ENCODE measurements at places on chromosomes 1 and 21.

- no peak for DNase-seq
These were observed 615.2 kb downstream of the PLA2G4A start for GRCh38 chr1:187443939-187444338.

- DNase-seq = no peak
These were observed 9.9 kb downstream of the PLOD1 start for GRCh38 chr1:11944358-11944931.

GRCh38 chr1:181133969-181134418 lies 45.5 kb downstream of the IER5 start:
- no peak for DNase-seq

GRCh38 chr21:26916799-26917198 lies 50.1 kb downstream of the ADAMTS5 start:
- no peak for DNase-seq

DNA sequence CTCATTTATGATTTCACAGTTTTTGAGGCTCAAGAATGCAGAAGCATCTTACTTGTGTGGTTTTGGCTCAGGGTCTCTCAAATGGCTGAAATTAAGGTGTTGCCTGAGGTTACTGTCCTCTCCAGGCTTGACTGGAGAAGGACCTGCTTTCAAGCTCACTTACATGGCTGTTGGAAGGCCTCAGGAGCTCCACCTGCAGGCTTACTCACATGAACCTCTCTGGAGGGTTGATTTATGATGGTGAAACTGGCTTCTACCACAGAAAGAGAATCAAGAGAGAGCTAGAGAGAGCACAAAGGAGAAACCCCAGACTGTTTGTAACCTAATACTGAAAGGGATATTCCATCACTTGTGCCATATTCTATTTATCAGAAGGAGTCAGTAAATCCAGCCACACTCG lies 6.2 kb upstream of the KCNK2 start:
- peak; percentile 37 for DNase-seq

DNA sequence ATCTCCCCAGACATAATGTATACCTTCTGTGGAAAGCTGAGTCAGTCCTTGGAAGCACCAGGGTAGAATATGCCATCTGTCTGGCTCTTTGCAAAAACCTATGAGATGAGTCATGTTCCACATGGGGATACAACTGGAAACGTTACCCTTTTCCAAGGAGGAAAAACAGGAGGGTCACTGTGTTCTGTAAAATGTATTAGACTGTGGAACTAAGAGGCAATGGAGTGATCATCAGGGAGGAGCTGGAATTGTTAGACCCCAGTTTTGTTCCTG lies 16.1 kb upstream of the PSMD4 start:
- no peak for DNase-seq

DNA sequence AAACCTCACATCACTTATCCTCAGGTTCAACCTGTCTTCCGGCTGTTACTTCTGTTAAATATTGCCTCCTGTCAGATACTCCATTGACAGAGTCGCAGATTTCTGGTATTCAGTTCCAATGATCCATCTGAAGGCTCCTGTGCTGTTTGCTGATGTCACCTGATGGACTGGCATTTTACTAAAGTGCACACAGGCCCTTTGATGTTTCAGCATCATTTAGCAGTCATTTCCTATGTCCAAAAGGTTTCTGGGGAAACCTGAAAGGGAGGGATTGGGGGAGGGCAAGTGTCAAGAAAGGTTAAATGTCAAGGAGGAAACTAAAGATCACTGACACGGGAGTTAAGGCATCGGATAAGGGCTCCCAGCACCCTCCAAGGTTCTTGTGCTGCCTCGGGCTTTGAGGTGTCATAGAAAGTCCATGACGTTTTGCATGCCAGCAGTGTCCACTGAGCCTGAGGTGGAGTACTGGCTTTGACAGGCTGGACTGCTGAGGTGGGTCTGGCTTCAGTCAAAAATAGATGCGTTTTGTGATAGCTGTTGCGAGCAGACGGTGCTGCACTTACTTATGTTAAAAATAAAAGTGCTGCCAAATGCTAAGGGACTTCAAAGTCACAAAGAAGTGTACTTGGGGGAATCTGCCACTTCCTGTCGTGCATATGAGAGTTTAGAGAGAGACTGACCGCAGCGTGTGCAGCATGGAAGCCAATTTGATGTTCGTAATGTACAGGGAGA lies 30.8 kb downstream of the XCL2 start:
- peak; percentile 56 for DNase-seq

GRCh38 chr21:29148530-29148929 lies 18.1 kb downstream of the MAP3K7CL start:
- no peak for DNase-seq

DNA sequence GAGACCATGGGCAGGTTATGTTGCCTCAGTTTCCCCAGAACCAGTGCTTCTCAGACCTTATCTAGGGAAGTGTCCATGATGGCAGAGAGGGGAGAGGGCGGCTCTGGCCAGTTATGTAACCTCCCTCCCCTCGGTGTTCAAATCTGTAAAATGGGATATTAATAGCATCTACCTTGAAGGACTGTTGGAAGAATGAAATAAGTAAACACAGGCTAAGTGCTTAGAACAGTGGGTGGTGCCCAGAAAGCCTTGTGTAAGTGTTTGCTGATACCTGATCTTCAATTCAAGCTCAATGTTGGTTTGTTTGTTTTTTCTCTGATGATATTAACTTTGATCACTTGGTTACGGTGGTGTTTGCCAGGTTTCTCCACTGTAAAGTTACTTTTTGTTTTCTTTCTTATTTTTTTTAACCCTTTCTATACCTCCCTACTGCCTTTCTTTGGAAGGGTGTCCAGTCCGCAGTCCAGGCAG lies 34.9 kb downstream of the EPHA2 start:
- no peak for DNase-seq

DNA sequence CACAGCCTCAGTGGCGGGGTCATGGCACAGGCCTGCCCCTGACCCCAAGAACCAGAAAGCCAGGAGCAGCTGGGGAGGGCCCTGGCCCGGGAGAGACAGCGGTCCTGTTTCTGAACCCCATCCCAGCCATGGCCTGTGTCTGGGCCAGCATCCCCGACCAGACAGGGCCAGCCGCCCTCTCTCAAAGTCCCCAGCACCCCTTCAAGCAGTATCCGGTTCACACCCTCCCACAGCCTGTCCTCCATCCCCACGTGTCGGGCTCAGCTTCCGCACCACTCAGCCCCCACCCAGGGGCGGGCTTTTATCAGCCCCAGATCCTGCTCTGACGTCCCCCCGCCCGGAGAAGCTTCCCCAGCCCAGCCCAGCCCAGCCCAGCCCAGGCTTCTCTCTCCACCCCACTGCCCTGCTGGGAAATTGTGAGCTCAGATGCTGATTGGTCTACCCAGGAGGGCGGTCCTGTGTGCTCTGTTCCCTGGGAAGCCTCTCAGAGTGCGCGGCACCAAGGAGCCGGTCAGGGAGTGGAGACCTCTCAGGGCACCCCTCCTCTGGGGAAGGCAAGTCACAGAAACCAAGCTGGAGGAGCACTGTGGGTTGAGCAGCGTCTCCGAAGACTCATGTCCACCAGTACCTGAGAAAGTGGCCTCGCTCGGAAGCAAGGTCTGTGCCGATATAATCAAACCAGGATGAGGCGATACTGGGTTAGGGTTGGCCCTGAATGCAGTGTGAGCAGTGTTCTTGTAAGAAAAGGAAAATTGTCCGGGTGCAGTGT lies 4.7 kb upstream of the FAAP20 start:
- DNase-seq = peak; percentile 15

DNA sequence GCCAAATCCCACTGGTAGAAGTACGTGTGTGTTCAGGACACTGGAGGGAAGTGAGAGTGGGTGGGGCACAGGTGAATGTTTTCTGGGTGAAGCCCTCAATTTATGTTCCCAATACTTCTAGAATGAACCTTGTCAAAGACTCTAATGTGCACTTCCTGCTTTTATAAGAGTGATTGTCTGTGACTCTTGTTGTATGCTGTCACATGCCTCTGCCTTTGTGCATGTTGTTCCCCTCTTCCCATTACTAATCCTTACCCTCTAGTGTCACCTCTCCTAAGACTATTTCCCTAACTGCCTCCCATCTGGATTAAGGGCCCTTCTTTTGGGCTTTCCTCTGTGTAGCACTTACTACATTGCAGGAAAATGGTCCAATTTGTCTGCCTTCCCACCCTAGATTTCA lies 2.5 kb upstream of the LINGO4 start:
- no peak for DNase-seq

DNA sequence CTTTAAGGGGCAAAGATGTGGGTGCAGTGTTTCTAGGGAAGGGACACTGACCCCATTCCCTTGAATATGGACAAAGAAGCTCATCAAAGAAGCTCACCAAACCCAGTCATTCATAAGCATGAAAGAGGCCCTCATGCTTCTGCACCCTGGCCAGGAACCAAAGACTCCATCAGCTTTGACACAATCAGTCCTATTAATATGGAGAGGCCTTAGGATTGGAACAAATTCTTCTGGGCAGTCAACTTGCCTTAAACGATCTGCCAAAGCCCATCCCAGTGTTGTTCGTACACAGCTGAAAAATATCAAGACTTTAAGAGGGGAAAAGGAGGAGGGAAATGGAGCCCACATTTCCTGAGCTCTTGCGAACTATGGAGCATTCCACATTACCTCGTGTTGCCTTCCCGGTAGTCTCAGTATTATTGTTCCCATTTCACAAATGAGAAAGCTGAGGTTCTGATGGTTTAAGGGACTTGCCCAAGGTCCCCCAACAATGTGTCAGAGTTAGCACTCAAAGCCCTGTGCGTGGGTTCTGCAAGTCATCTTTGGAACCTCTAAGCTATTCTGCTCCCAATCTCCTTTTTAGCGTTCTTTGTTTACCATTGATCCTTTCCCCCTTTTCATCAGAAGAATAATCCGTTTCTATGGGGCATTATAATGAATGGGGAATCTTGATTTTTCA lies 161.9 kb downstream of the ZBTB18 start:
- no peak for DNase-seq

DNA sequence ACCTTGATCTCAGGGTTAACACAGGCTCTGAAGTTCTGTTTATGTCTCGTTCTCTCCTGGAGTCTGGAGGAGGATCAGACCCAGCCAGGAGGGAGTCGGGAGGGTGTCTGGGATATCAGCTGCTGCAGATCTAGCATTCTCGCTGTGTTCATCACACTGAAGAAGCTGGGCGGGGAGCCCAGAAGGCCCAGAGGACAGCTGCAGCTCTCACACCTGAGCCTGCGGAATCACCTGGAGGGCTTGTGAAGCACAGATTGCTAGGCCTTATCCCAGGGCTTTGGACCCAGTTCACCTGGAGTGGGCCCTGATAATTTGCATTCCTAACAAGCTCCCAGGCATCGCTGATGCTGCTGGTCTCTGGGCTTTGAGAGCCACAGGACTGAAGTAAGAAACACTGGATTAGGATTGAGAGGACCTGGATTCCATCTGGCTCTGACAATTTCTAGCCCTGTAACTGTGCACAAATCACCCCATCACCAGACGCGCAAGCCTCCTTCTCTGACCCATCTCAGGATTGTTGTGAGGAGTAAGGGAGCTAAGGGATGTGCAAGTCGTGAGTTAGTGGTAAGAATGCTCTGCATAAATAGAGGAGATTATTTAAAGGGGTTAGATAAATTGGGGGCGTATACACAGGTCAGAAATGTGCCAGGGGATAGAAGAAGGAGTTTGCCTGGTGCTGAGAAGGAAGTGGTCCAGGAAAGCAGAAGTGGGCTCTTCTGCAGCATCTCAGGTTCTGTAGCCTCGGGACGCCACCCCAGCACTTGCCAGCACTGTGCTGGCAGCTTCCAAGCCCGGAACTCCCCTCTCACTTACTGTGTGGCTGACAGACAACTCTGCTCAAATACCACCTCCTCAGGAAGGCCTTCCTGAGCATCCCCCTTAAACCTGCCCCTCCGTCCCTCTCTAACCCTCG lies 19.1 kb downstream of the ABCA4 start:
- DNase-seq = no peak

DNA sequence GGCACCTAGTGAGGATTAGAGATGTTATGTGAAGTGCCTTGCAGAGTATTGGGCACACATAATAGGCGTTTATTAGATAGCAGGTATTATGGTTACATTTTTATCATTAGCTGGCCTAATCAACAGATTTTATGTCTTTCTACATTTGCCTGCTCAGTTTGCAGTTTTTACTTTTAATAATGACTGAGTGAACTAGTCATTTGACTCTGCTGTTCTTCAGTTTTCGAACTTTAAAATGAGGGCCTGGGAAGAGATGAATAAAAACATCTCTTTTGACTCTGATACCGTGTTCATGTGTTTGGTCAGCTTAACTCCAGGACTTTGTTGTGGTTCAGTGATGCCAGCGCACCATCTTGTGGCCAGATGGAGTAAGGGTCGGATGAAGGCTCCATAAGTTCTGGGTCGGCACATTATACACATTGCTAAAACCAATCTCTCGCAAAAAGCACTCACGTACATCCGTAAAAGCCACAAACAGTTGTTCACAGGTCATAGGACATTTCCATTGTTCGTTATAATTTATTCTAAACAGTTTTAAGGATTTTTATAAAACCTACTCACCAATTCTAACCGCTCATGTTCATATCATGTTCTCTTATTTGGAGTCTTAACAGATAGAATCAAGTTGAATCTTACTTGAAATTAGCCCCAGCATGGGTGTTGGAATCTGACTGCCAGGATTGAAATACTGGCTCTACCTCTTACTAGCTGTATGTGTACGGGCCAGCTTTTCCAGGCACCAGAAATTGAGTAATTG lies 78.4 kb upstream of the GPR88 start:
- peak; percentile 62 for DNase-seq
